ENCODE measurements at places on chromosomes 4 and X.

- no peak for DNase-seq
These were observed 258.0 kb downstream of the MAPK10 start for GRCh38 chr4:86101841-86102240.

DNA sequence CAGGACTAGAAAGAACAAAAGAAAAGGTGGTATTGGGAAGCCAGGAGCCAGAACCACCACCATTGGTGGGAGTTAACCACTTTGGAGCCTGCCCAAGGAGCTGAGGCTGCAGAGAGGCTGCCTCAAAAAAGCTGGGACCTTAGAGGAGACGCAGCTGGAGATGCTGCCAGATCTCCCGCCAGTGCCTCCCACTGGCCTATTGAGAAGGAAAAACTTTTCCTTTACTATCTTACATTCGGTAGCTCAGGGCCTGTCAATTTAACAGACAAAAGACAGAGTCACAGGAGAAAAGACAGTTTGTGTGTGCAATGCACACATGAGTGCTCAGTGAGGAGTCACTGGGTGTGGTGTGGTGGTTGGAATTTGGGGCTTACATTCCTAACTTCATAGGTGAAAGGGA, 52.4 kb upstream of the HPSE start:
- no peak for DNase-seq

DNA sequence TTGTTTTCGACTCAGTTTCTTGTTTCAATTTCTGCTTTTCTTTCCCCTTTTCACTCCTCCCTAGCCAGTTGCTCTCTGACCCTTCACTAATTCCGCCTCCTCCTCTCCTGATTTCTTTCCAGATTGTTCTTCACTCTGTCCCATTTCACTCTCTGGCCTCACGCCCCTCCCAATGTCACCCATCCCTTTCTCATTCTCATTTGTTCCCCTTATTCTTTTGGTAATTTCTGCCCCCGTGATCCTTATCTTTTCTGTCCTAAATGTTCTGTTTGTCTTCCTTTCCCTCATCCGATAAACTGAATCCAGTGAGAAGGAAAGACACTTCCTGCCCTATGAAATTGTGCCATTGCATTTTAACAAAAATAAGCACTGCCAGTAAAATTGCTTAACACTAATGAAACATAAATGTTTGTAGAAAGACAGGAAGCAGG, 94.5 kb upstream of the RASGEF1B start:
- no peak for DNase-seq

DNA sequence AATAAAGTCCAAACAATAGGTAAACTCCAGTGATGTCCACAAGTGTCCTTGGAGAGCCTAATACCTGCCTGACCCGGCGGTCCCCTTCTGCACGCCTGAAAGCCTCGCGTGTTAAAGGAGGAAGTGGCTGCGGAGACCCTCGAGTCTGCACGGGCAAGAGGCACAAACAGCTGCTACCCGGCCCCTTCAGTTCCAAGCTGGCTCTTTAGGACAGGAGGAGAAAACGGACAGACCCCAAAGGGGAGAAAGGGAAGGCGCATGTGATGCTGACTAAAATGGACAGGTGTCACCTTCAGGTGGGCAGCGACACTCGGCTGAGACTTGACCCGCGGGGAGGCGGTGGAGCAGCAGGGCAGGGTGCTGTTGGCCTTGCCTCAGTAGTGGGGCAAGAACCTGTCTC, 102.7 kb upstream of the TENM3 start:
- DNase-seq: no peak

DNA sequence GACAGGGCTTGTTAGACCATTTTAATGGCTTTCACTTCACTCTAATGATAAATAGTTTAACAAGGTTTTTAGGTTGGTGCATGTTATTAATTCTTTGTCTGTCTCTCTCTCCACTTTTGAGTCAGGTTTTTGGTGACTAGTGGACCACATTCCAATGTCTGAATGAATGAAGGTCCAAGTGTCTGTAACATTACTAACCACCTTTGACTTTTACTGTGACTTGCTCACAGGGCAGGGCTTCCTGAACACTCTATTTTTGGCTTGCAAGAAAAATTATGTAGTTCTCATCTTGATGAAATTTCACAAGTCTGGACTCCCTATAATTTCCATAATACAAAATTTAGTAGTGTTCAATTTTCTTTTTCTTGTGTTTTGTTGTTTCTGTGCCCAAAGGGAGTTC, 78.9 kb upstream of the BMPR1B start:
- DNase-seq: no peak

- no peak for DNase-seq
These were observed 68.5 kb downstream of the UBA6 start for GRCh38 chr4:67632492-67632891.

- no peak for DNase-seq
These were observed 34.0 kb downstream of the PHOX2B start for GRCh38 chr4:41714364-41715000.

DNA sequence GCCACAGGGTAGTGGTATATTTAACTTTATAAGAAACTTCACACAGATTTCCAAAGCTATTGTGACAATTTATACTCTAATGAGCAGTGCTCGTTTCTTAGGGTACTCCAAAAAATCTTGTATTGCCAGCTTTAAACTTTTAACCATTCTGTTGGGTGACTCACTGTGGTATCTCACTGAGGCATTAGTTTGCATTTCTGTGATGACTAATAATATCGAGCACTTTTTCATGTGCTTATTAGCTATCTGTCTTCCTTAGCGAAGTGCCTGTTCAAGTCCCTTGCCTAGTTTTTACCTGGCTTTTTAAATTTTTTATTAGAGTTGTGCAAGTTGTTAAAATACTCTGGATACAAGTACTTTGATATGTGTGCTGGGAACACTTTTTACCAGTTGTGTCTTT, 5.5 kb downstream of the PNMA3 start:
- no peak for DNase-seq

DNA sequence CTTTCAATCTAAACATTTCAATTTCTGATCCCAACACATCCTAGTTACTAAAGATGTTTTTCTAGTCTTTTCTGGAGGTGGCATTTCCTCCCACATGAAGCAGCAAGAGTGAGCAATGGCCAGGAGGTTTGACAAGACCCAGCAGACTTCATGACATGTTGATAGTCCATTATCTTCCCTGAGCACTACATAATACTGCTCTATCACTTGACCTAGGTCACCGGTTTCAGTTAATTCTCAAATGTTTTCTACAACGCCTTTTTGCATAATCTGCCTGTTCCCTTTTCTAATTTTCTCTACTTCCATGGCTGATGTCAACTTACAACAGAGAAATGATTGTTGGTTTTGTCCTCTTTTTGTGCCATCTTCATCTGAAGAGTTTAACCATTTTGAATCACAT, 62.0 kb upstream of the GPRIN3 start:
- DNase-seq: no peak

GRCh38 chr4:151862766-151863165, 102.0 kb upstream of the GATB start:
- no peak for DNase-seq

- no peak for DNase-seq
These were observed 8.8 kb upstream of the ADH1C start for GRCh38 chr4:99361268-99361898.

- no peak for DNase-seq
These were observed 75.1 kb downstream of the BANK1 start for GRCh38 chr4:101865501-101866062.

GRCh38 chr4:7108046-7108625, 40.3 kb upstream of the GRPEL1 start:
- DNase-seq: no peak

GRCh38 chrX:69968950-69969349, 80.8 kb downstream of the AWAT2 start:
- DNase-seq: no peak

DNA sequence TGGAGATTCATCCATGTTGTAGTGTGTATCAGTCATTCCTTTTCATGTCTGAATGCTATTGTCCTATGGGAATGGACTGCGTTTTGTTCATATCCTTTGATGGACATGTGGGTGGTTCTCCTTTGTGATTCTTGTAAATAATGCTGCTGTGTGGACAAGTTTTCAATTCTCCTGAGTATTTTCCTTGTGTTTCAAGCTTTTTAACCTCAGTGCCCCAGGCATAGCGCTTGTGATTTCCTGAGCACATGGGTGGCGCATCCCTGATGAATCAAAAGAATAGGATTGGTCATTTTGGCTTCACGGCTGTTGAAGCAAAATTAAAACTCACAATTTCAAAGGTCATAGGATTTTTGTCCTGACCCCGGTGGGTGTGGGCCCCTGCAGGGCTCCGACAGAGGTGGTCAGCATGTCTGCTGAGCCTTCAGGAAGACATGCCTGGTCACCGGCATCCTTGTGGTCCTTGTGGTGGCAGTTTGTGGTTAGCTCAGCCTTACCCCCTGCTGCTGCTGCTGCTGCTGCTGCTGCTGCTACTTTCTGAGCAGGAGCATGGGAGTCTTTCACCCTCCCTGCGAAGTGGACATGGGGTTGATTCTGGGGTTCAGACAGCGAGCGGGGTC, 30.0 kb downstream of the SHROOM2 start:
- DNase-seq: no peak

- DNase-seq: no peak
These were observed 321.5 kb upstream of the POU3F4 start for GRCh38 chrX:83186632-83187031.

- DNase-seq: peak; percentile 60
These were observed 4.7 kb downstream of the RASGEF1B start for GRCh38 chr4:81466841-81467671.

DNA sequence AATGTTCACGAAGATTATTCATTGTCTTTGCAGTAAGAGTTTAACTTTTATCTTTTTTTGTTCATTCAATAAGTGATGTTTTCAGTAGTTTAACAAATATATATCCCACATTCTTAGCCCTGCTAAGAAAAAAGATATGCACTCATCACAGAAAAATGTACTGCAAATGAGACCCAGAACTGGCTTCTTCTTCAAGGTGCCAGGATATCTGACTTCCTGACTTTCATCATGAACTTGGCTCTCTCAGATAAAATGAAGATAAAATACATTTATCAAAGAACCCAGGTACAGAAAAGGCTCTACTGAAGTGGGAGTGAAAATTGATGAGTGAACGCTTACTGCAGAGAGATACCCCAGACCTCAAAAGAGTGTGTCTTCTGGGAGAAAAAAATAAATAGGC, 177.8 kb upstream of the DKK2 start:
- DNase-seq: no peak

DNA sequence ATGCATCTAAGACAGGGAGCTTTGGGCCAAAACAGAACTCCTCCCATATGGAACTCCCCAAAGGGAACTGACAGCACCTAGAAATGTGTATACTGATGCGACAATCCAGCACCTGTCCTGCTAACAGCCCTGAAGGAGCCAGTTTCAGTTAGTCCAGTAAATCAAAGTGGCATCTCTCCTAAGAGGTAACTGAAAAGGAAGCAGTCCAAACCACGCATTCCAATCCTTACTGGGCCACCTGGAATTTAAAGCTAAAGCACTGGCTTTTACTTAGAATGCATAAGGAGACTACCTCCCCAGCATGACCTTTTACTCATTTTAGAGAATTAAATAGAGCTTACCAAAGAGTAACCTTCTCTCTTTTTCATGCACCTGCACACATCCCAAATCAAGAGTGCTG, 586.8 kb upstream of the PITX2 start:
- DNase-seq: no peak

DNA sequence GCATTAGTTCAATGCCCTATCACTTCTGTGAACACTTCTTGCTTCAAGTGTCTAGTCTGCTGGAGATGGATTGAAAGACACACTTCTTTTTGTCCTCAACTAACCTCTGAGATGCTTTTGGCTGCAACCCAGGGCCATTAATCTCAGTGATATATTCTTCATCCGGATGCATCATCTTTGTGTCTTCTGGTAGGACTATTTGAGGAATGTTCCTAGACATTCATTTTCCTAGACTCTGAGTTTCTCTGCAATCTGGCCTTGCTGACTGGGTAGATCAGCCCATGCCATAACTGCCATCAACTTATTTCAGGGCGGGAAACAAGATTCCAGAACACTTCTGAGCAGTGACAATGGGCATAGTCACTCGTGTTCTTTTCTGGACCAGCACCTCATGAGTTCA, 329.4 kb downstream of the PDGFC start:
- DNase-seq: no peak

DNA sequence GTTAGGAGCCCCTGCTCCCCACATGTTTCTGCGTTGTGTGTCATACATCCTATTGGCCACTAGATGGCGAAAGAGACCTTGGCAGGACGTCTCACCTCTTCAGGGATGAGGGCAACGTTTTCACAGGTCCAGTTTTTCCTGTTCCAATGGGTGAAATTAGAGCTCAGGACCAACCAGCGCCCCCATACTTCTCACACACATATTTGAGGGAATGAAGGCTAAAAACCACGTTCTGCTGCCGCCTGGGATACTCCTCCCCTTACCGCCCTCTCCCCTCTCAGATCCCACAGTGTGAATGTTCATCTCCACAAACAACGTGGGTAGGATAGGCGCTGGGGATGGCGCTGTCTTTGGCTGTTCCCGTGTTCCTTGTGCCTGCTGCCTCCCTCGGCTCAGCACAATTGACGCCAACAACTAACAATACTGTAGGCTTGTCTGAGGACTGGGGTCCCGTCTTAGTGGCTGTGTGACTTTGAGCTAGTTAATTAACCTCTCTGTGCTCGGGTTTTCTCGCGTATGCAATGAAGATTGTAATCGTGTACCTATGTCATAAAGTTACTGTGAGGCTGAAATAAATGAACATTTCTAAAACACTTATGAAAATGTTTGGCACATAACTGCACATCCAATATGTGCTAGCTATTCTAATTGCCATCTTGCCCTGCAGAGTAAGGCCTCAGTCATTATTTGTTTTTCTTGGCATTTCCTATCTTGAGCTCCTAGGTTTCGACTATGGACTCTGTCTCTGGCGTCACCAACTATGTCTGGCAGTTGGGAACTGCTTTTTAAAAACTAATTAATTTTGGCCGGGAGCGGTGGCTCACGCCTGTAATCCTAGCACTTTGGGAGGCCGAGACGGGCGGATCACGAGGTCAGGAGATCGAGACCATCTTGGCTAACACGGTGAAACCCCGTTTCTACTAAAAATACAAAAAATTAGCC, 181.3 kb upstream of the STK26 start:
- DNase-seq: peak; percentile 53
